ENCODE measurements at places on chromosomes 6 and 20. TPM values are rescaled to one million over a fixed set of nuclear protein-coding genes. Genes with fewer than 3 reads are reported as not detected.

NKAIN2 gene
- not detected for total RNA-seq

TMEM244 gene
- not detected for total RNA-seq

RGS17 gene
- total RNA-seq = 1.2 TPM

- no peak for DNase-seq
Measured at GRCh38 chr20:5148581-5148980, 21.8 kb downstream of the CDS2 start.

- DNase-seq = no peak
Measured at GRCh38 chr6:161230339-161230738, 43.5 kb downstream of the AGPAT4 start.

DNA sequence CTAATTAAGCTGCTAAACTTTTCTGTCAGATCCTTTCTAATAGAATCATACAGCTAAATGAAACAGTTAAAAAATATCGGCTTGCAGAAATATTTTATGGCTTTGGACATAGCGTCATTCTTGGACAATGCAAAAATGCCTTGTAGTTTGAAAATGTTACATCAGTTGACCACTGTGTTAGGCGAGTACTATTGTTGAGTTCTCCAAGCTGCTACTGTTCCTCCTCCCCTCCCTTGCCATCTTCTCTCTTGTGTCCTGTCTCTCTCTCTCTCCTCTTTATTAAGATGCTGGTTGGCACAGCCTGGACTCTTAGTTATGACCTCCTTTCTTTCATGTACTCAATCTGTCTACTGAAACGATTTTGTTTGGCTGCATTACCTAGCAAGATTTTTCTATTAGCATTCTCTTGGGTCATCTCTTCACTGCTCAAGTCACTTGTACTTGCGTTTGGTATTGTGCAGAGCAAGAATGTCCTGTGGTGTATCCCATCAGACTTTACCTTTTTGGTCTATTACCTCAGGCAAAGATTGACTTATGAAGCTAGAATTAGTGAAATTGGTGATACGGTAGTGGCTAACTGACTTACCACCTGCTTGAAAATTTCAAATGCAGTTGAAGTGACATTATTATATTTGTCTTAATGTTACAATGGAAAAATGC lies 127.9 kb downstream of the FARS2 start:
- DNase-seq = no peak

DNA sequence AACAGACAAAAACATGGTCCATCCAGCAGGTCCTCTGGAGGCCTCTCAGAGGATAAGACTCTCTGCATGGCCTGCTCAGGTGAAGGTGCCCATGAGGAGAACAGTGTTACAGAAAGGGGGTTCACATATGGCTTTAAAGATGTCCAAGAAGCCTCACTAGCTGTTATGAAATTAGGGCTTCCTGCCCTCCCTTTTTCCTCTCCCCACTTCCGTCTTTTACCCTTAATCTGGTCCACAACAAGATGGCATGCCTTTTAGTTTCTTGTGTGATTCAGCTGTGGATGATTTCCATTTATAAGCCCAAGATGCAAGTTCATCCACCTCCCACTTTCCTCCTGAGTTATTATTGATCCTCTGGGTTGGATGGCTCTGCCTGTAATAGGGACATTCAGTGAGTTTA lies 14.0 kb downstream of the GCNT2 start:
- DNase-seq = no peak

GRCh38 chr6:10429638-10430427 lies 15.0 kb upstream of the TFAP2A start:
- peak; percentile 78 for DNase-seq
